ENCODE measurements at places on chromosomes 4 and X.

DNA sequence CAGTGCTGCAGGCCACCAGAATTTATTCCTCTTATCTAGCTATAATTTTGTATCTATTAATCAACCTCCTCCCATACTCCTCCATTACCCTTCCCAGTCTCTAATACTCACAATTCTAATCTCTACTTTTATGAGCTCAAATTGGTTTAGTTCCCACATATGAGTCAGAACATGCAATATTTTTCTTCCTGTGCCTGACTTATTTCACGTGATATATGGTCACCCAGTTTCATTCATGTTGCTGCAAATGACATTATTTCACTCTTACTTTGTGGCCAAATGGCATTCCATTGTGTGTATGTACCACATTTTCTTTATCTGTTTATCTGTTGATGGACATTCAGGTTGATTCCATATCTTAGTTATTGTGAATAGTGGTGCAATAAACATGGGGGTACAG lies 483.5 kb downstream of the ACTRT1 start:
- no peak for DNase-seq

- no peak for DNase-seq
These were observed 1.0 kb downstream of the FAT4 start for GRCh38 chr4:125315576-125316400.

GRCh38 chr4:139682741-139683151 lies 17.1 kb downstream of the MGST2 start:
- DNase-seq = no peak

- no peak for DNase-seq
These were observed 271.4 kb upstream of the SLC7A11 start for GRCh38 chr4:138513535-138513934.

GRCh38 chrX:72479324-72480274 lies 93.0 kb downstream of the HDAC8 start:
- DNase-seq = no peak

- no peak for DNase-seq
These were observed 877 bp upstream of the NKX1-1 start for GRCh38 chr4:1406981-1407656.

- no peak for DNase-seq
These were observed 38.1 kb upstream of the GJB1 start for GRCh38 chrX:71184803-71185495.

DNA sequence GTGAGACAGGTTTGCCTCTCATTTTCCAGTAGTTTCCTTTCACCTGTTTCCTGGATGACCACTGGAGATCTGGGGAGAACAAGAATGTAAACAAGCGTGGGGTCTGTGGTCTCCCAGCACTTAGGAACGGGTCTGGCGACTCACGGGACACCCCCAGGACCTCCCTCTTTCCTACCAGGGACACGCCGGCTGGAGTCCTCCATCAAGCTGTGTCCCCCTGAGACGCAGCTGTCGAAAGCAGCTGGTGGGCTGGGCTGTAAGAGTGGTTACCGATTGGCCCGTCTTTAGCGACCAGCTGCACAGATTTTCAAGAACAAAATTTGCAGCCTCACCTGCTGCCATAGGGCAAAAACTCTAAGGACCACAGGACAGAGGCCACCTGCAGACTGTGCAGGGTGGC lies 11.9 kb downstream of the LRPAP1 start:
- DNase-seq = no peak

GRCh38 chrX:19682712-19683331 lies 167.5 kb upstream of the MAP3K15 start:
- DNase-seq = peak; percentile 84

DNA sequence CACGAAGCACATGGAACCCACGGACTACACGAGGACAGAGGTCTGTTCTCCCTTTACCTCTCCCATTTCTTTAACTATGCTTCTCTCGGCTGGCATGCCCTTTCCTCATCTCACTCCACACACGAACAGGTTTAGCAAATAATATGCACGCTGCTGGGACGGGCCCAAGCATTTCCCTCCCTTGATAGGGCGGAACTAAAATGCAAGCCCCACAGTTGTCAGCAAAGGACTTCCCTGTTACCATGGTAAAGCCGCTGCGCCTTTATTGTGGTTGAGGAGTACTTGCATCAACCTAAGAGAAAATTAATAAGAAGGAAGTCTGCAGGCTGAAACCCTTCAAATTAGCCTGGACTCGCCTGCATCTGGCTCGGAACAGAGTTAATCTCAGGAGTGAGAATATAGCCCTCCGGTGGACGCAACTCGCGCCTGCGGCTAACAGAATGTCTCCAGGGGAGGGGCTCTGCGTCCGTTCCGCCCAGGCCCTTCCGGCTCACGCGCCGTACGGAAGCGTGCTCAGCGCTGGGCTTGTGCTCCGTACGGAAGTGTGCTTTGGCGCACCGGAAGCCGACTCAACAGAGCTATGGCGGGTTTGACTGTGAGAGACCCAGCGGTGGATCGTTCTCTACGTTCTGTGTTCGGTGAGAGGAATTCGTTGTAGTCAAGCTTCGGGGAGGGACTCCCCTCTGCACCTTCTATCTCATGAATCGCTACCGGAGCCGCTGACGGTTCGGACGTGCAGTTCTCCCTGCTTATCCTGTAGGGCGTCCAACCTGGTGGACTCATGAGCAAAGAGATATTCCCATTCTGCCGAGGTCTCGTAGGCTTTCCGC lies at the start of gene CSTF2:
CSTF2 (plus strand) TSS at position 555 of the 830 bp plus-strand sequence; CDS start at position 581, 26 bp downstream.
- peak; percentile 86 for DNase-seq

- no peak for DNase-seq
These were observed 25.0 kb upstream of the SHROOM4 start for GRCh38 chrX:50838820-50839600.

DNA sequence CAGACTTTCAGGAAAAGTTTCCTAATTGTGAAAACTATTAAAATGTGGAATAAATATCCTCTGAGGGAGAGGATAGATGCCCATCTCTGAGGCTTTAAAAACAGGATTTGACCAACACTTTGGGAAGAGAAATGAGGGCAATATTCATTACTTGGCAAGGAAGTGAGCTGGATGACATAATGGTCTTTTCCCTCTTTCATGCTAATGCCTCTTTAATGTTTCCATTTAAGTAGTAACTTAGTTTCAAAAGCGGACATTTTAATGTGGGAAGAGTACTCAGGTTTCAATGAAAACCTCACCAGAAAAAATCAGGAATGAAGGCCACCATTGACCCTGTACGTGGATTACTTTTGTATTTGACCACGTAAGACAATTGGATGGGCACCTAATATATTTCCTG lies 503.3 kb downstream of the ANKRD50 start:
- no peak for DNase-seq

GRCh38 chr4:163768014-163768413 lies 273.5 kb downstream of the TMA16 start:
- DNase-seq = no peak

GRCh38 chr4:187962926-187963325 lies 32.6 kb upstream of the ZFP42 start:
- DNase-seq = no peak

GRCh38 chrX:25015486-25016360 lies at the start of gene ARX:
Gene ARX, minus strand, starts transcription at chrX:25015965. Its CDS starts 228 bp downstream, at chrX:25015737.
- DNase-seq = no peak

DNA sequence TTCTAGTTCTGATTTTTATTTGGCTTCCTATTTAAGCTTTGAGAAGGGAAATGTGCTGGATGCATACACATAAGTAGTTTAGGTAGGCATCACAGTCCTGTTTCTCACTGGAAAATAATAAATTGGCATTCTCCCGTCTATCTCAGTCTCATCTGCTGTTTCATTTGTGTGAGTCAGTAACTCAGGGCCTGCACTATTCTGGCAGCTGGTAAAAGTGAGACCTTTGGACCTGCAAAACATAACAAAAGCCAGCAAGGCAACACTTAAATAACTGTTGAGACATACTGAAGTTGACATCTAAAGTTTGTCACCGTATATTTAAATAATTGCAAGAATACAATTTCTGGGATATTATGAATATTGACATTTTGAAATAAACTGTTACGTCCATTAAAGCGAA lies 8.6 kb upstream of the UBQLN2 start:
- DNase-seq = no peak

DNA sequence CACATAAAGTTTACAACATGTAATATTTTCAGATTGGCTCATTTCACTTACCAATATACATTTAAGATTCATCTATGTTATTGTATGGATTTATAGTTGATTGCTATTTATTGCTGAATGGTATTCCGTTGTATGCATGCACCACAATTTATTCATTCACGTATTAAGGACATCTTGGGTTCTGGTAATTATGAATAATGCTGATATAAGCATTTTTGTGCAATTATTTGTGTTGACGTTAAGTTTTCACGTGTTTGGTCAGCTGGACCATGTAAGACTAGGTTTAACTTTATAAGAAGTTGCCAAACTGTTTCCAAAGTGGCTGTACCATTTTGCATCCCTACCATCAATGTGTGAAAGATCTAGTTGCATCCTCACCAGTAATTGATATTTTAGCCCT lies 35.1 kb downstream of the MAGEB10 start:
- no peak for DNase-seq

- DNase-seq = no peak
These were observed 15.2 kb downstream of the RGS12 start for GRCh38 chr4:3307891-3308575.

DNA sequence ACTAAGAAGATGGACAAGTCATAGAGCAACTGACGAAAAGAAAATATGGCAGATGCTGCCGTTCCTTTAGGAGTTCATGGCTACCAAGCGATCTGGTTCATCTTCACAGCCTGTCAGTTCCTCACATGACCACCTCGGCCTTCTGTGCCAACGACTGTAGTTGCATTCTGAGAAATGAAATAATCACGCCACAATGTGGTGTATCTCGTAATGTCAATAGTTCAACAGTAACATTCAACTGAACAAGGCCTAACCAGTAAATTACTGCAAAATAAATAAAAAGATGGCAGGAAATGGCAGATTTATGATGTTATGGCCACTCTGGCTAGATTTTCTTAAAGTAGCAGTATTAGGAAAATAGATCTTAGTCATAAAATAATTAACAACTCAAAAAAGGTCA lies 4.4 kb downstream of the GPRIN3 start:
- DNase-seq = peak; percentile 76

DNA sequence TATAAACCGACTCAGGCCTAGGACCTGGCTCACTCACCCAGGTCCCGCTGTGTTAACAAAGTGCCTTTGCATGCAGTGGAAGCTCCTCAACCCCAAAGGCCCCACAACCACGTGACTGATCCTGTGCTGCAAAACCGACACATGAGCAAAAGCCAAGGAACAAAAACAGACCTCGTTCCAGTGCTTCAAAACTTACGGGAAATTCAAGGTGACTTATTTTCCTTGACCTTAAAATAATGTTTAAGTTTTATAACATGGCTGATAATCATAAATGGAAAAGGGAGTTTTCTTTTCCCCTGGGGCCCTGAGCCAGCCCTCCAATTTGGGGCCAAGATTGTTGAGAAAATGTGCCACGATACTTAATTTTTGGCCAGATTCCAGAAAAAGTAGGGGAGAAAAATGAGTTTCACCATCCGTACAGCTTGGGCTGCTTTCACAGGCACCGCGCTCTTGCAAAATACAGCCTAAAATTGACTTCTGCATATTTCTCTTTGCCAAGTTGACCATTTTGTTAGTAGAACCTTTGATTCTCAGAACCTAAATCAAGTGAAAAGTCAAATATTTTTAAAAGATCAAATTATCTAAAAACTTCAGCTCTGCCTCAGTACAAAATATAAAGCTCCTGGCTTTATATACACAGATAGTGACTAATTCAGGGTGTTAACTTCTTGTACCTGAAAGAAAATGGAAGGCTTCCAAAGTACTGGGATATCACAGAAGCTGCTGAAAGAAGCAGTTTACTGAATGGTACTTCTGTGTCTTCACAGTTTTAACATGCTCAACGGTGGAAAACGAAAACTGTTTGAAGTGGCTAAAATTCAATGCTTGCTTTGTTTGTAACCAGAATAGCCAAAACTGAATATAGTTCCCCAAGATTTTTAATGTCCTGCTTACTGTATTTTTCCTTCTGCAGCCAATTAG lies 93.8 kb downstream of the APBB2 start:
- DNase-seq = no peak

DNA sequence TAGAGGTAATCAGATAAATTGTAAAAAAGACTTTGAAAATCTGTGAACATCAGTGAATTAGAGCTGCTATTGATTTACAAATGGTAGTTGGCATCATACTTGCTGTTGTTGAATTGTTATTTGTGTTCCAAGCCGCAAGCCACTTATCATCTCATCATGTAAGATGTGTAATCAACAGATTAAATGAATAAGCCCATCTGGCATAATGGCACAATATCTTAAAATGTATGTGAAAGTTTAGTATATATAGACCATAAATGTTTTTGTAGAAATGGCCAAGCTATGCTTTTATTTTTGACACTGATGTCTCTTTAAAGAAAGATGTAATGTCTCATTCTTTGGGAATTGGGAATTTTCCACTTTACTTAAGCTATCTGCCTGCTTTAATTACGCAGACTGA lies 682.6 kb upstream of the GNPDA2 start:
- no peak for DNase-seq

- DNase-seq = no peak
These were observed 499 bp upstream of the NFXL1 start for GRCh38 chr4:47914926-47915237.

All from CD8-positive, alpha-beta memory T cell (primary cell).